ENCODE measurements at places on chromosomes 3 and 15. TPM values are rescaled to one million over a fixed set of nuclear protein-coding genes. Genes with fewer than 3 reads are reported as not detected.

The RAB43 gene
- 17.7 TPM for total RNA-seq

The LSAMP gene
- 3.3 TPM for total RNA-seq

The CCDC9B gene
- 3.1 TPM for total RNA-seq

The USF3 gene
- 30.9 TPM for total RNA-seq

The AADACL2 gene
- total RNA-seq = 8.1 TPM

DNA sequence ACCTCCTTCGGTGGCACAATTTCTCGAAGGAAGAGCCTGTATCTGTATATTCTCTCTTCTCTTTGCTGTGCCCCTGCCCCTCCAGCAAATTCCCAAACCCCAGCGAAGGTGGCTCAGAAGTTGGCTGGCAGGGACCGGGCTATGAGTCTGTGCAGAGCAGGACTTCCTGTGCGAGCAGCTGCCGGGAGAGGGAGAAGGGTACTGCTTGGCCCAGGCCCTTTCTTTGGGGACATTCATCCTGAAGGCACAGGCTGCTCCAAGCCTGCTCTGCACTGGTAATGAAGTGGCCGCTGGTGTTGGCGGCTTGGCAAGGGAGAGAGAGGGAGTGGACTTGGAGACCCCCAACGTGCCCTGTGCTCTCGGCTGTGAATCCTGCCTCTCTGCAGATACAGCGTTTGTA, 1.5 kb downstream of the SLC6A11 start:
- no peak for DNase-seq

DNA sequence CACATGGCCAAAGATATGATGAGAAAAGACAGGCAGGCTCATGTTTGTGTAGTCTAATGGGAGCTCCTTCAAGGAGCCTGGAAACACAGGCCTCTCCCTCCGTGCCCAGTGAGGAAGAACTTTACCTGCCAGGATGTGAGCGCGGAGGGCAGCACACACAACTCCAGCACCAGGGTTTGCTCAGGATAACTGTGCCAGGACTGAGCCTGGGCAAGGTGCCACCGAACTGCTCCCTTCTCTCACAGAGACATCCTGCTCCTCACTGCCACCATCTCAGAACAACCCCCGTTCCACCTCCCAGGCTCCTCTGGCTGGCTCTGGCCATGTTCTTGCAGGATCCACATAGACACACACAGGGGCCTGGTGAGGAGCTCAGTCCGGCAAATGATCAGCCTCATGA, 87.4 kb downstream of the NUP210 start:
- no peak for DNase-seq

DNA sequence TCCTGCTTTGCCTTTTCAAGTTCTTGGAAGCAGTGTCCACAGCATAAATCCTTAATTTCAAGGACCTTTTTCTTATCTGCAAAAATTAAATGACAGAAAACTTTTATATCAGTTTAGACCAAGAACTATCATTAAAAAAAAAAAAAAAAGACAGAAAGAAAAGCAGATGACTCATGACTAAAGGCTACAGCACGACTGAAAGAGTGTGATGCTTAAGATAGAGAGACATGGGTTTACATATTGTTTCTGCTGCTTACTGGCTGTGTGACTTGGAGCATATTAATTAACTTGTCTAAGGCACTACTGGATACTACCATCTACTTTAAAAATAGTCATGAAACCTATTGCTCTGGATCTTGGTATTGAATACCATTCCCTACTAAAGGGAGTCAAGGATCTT, 62.3 kb downstream of the CEP152 start:
- no peak for DNase-seq

DNA sequence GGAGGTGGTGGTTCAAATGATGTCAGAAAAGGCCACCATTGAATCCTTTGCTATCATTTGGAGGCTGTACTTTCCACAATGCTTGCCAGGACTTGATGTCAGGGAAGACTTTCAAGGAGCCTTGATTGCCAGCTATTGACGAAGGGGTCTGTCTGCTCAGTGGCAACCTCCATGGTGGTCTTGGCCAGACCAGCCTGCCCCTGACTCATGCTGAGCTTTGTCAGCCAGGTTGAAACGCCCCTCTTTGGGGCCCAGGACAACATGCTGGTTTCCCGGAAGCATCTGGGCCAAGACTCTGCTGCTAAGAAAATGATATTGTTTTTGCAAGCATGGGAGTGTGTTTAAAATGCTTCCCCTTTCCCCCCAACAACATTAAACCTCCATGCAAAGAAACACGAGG, 26.7 kb downstream of the CGNL1 start:
- DNase-seq = no peak

DNA sequence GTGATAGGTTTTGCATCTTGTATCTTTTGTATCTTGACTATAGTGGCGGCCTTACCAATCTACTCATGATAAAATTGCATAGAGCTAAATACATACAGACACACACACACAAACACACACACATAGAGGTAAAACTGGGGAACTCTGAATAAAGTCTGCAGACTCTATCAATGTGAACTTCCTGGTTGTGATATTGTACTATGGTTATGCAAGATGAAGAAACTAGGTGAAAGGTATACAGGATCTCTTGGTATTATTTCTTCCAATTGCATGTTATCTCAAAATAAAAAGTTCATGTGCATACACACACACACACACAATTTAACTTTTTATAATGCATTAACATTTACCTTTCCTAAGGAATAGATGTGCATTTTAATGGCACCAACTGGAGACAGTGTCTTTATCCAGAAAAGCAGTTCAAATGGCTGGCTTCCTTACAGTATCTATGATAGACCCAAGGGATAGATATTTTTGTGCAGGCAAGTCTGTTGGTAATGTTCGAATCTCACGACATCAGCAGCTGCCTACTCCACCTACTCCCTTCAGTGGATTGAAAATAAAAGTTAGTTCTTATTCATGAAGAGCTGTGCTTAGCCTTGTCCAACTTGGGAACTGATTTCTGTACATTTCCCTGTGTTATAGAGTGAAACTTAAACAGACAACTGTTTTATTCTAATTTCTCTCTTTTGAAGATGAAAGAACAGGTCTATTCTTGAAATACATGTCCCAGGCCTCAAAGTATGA, 46.9 kb upstream of the SPRED1 start:
- no peak for DNase-seq

DNA sequence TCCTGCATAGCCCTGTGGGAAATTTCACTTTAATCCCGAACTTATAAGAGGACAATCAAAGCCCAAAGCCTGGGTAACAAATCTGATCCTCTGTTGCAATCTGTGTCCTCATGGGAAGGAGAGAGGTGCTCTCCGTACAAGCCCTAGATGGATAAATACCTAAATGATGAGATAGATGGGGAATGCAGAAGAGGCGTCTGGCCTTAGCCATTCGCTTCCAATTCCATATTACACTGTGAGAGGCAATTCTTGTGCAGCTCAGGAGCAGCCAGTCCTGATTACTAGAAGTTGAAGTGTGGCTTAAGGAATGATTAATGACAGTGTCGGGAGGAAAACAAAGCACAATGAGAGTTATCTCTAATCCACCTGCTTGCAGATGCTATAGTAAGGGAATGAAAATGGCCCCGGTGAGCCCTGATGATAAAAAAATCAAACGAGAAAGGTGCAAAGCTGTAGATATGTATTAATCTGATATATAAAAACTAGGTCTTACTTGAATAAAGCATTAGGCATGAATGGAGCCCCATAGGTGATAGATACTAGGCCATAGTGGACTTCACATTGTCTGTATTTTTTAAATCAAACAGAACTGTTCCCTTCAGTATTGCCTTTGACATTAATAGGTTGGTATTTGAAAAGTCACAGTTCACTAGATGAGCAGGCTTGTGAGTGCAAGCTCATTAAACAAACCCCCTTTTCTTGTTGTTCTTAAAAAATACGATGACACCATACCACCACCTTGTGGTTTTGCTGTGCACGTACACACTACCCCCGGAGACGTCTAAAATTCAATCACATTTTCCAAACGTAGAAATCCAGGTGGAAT, 54.2 kb upstream of the TMCO5A start:
- DNase-seq = no peak

- DNase-seq = no peak
Observed at GRCh38 chr3:125194061-125194848, 18.3 kb downstream of the SLC12A8 start.

GRCh38 chr15:74788683-74789151, 6.8 kb downstream of the CSK start:
- no peak for DNase-seq

GRCh38 chr15:68843425-68844311, 23.0 kb upstream of the ANP32A start:
- no peak for DNase-seq

- no peak for DNase-seq
Observed at GRCh38 chr3:61608711-61609110, 47.3 kb downstream of the PTPRG start.

DNA sequence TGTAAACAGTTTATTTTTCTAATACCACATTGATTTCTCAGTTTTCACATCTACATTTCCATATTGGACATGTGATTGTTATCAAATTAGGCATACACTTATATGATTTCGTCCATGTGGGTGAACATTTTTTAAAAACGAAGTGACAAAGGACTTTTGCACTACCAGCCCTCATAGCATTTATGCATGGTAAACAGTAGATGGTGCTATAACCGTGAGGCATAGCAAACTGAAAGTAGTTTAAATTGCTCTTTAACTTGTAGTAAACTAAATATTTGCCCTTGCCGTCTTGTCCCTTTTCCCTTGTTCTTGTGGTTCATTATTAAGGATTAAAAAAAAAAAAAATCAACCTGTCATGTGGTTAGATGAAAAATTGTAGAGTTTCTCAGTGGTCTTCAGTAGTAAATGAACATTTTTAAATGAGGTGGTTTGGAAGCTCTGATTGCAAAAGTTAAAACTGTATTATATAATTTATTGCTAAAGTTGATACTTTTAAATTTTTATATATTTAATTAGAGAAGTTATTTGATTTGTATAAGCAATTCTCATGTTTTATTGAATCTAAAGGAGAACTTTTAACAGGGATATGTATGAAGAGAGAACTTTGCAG, 24.0 kb downstream of the STX19 start:
- no peak for DNase-seq

Measured in omental fat pad (tissue), 4 donors.